Activated CD8-positive, alpha-beta memory T cell treated with anti-CD3 and anti-CD28 coated beads, Interleukin-2, amount 10 ng/mL, durations not matched to agents 7 days and 5 days (primary cell): ENCODE measurements at places on chromosomes 7 and 10. TPM values are rescaled to one million over a fixed set of nuclear protein-coding genes. Genes with fewer than 3 reads are reported as not detected.

DNA sequence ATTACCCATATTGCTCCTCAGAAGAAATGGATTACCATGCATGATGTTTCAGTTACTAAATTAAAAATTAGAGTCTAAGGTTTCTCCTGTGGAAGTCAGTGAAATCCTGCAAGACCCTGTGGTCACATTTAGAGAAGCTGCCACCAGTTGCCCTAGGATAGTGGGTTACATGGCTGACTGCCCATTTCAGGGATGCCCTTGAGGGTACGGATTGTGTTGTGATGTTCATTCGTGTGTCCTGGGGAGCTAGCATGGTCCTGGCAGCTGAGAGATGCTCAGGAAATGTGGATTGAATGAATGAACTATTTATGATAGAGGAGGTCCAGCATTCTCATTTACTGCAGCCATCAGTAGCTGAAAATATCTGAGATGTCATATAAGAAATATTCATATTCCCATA lies 55.1 kb downstream of the TMEM178B start:
- no peak overlapping the region for H3K27ac ChIP-seq
- no peaks in the 10 kb centered on the region for H3K4me1 ChIP-seq
- no peak for DNase-seq
- H3K36me3 ChIP-seq: no peaks in the 10 kb centered on the region
- H3K4me3 ChIP-seq: no peak overlapping the region
- H3K27me3 ChIP-seq: peaks cover 43% of the 10 kb centered on the region

- DNase-seq: no peak
- H3K27me3 ChIP-seq: no peaks in the 10 kb centered on the region
- H3K4me1 ChIP-seq: no peaks in the 10 kb centered on the region
- no peaks in the 10 kb centered on the region for H3K36me3 ChIP-seq
- H3K27ac ChIP-seq: no peak overlapping the region
- H3K4me3 ChIP-seq: no peak overlapping the region
These were observed 56.6 kb downstream of the THSD7A start for GRCh38 chr7:11775401-11775800.

DNA sequence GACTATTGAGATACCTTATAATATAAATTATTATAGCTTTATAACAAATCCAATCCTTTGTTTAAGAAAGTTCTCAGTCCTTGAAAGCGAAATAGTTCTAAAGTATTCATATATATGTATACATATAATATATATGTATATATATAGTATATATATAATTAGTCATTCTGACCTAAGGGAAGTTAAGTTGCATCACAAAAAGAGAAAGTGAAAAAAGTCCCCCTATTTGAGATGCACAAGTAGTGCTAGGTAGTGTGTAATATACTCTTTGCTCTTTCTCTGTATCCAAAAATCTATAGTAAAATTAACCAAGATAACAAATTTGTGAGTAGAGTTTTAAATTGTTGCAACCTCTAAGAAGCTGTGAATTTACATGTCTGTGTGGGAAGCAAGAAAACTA lies 13.3 kb upstream of the IFIT1B start:
- peaks cover 30% of the 10 kb centered on the region for H3K4me1 ChIP-seq
- no peak for DNase-seq
- no peak overlapping the region for H3K27ac ChIP-seq
- peaks cover 24% of the 10 kb centered on the region for H3K27me3 ChIP-seq

DNA sequence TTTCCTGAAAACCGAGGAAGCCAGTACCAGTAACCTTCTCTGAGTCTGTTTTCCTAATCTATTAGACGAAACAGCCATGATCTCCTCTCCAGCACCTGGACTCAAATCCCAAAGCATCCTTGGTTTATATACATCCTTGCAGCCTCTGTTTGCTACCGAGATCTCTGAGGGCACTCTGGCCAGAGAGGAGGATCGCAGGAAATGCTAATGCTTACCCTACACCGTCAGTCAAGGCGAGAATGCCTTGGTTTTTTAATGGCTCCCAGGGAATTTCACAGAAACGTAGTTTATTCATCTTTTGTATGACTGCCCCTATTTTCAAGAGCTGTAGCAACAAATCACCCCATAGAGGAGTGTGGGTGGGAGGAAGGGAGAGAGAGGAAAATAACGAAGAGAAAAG lies 91.5 kb upstream of the CALN1 start:
- no peaks in the 10 kb centered on the region for H3K27me3 ChIP-seq
- no peaks in the 10 kb centered on the region for H3K4me1 ChIP-seq
- DNase-seq: no peak
- no peak overlapping the region for H3K4me3 ChIP-seq
- H3K36me3 ChIP-seq: no peaks in the 10 kb centered on the region

- no peak overlapping the region for H3K4me3 ChIP-seq
- H3K27me3 ChIP-seq: peaks cover 2% of the 10 kb centered on the region
- no peaks in the 10 kb centered on the region for H3K4me1 ChIP-seq
- DNase-seq: no peak
- no peak overlapping the region for H3K27ac ChIP-seq
- no peaks in the 10 kb centered on the region for H3K36me3 ChIP-seq
These were observed 62.4 kb upstream of the LRRC18 start for GRCh38 chr10:49001870-49002672.

- H3K36me3 ChIP-seq: peaks cover 15% of the 10 kb centered on the region
- peak overlapping the region; percentile 0 for H3K27ac ChIP-seq
These were observed 123.1 kb upstream of the ADO start for GRCh38 chr10:62681211-62681940.

- H3K4me3 ChIP-seq: no peak overlapping the region
- H3K27me3 ChIP-seq: no peaks in the 10 kb centered on the region
- no peaks in the 10 kb centered on the region for H3K36me3 ChIP-seq
- H3K4me1 ChIP-seq: no peaks in the 10 kb centered on the region
- H3K27ac ChIP-seq: no peak overlapping the region
These were observed 69.6 kb upstream of the ZNF479 start for GRCh38 chr7:57201895-57202210.

DNA sequence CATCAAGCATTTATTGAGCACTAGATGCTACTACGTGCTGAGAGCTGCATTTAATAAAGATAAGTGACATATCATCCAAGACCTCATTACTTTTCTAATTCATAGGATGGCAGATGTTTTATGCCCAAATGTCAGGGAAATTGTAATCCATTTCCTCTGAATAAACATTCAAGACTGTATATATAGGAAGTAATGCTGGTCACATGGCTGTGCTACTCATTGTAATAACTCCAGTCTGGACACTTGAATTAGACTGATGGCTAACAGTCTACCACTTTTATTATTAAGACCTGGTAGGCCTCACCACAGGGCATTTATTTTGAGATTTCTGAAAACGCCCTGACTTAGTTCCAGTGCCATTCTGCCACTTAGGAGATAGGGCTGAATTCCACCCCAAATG lies 36.6 kb downstream of the PIK3AP1 start:
- H3K36me3 ChIP-seq: no peaks in the 10 kb centered on the region
- H3K27me3 ChIP-seq: peaks cover 4% of the 10 kb centered on the region
- no peak overlapping the region for H3K4me3 ChIP-seq
- H3K4me1 ChIP-seq: peaks cover 7% of the 10 kb centered on the region
- H3K27ac ChIP-seq: no peak overlapping the region

- H3K27me3 ChIP-seq: peaks cover 33% of the 10 kb centered on the region
- H3K36me3 ChIP-seq: no peaks in the 10 kb centered on the region
- no peak overlapping the region for H3K27ac ChIP-seq
These were observed 234.6 kb downstream of the DIP2C start for GRCh38 chr10:454860-455259.

Gene CXCL12
- total RNA-seq: not detected
